ENCODE measurements at places on chromosomes 11 and 22.

DNA sequence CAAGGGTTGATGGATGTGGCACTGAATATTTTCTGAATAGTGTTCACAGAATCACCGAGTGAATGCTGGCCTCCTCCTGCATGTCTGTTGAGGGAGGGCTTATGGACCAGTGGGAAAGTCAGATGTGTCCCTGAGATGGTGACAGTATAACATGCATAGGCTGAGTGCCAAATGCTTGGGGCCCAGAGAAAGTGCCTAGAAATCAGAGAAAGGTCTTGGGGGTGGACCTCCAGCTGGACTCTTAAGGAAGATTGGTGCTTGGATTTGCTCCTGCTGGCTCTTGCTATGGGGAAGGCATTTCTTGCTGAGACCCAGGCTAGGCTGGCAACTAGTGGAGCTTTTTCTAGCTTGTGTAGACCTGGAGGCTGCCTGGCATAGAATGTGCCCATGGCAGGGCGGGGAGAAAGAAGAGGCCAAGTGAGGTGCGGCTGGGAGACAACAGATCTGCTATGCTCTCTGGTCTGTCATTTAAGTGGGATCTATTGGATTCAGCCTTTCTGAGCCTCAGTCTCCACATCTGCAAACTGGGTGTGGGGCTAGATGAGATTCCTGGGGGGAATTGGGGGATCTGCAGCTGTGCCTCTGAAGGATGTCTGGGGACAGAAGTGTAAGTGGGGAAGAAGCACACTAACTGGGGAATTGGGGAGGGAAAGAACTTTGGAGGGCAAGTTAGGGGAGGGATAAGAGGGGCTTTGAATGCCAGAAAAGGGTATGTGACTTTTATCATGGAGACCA, 27.4 kb downstream of the ZNRF3 start:
- H3K36me3 ChIP-seq: peaks cover 1% of the 10 kb centered on the region
- no peak overlapping the region for H3K27ac ChIP-seq
- H3K4me3 ChIP-seq: no peak overlapping the region

DNA sequence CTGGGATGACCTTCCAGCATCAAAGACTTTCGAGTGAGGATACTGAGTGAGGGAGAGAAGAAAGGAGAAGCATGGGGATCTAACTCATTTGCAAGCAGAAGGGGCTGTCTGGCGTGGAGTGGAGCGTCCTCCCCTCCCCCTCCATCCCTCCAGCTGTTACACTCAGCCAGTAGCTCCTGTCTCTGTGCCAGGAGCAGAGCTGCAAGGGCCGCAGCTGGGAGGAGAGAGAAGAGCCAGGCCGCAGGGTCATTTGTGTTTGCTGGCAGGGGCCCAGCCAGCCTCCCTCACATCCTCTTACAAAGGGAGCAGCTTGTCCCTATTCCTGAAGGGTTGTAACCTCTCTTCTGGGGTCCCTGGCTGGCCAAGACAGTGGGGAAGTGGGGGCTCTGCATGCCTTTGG, 57.9 kb downstream of the NECTIN1 start:
- no peaks in the 10 kb centered on the region for H3K27me3 ChIP-seq
- DNase-seq: no peak
- no peak overlapping the region for H3K27ac ChIP-seq
- H3K4me3 ChIP-seq: no peak overlapping the region
- H3K4me1 ChIP-seq: peaks cover 8% of the 10 kb centered on the region
- no peaks in the 10 kb centered on the region for H3K36me3 ChIP-seq

- H3K27ac ChIP-seq: peak overlapping the region; percentile 96
- DNase-seq: peak; percentile 75
- H3K4me3 ChIP-seq: peak overlapping the region; percentile 94
- H3K4me1 ChIP-seq: peaks cover 47% of the 10 kb centered on the region
- no peaks in the 10 kb centered on the region for H3K27me3 ChIP-seq
These were observed 575 bp downstream of the MFNG start for GRCh38 chr22:37485395-37486223.

- H3K27me3 ChIP-seq: peaks cover 7% of the 10 kb centered on the region
- DNase-seq: no peak
- no peak overlapping the region for H3K4me3 ChIP-seq
- no peaks in the 10 kb centered on the region for H3K4me1 ChIP-seq
These were observed 6.2 kb downstream of the TTLL8 start for GRCh38 chr22:50051930-50052329.
